GM10248 (cell line): ENCODE measurements at places on chromosomes 16 and 17.

DNA sequence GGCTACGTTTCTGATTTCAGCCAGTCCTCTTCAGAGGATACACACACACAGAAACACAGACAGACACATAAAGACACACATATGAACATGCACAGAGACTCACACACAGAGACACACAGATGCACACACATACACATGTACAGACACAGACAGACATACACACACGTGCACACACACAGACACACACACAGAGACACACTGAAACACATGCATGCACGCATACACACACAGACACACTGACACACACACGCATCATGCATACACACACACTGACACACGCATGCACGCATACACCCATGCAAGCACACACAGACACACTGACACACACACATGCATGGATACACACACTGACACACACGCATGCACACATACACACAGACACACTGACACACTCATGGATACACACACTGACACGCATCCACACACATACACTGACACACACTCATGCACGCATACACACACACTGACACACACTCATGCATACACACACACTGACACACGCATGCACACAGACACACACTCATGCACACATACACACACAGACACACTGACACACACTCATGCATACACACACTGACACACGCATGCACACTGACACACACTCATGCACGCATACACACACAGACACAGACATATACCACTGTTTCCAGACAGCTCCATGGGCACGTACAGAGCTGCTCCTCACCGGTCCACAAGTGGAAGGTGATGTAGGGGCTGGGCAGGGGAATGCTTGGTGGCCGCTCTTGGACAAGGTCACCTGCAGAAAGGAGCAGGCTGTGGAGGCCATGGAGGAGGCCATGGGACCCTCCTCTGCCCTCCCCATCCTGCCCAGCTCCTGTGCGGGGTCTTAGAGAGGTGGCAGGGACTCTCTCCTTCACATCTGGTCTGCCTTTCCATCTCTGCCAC, 30.1 kb upstream of the MFSD6L start:
- no peak for DNase-seq

- no peak for DNase-seq
Observed at GRCh38 chr17:48589060-48589830, 796 bp downstream of the HOXB3 start.

DNA sequence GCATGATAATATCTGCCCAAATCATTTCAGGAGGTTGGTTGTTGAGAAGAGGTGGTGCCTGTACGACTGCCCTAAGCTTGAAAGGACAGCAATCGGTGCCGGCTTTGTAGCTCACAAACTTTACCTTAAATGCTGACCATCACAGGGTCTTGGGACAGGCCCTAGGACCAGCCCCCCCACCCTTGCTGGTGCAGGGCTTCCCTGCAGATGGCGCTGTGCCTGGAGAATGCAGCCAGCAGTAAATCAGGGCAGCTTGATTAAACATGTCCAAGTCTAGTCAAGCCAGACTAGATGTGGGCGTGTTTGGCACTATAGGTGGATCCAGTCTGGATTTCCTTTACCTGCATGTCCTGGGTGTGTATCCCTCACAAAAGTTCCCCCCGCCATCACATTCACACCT, 135.5 kb upstream of the CRHR1 start:
- no peak for DNase-seq

GRCh38 chr17:73941919-73942530, 261.5 kb upstream of the RPL38 start:
- DNase-seq: no peak

DNA sequence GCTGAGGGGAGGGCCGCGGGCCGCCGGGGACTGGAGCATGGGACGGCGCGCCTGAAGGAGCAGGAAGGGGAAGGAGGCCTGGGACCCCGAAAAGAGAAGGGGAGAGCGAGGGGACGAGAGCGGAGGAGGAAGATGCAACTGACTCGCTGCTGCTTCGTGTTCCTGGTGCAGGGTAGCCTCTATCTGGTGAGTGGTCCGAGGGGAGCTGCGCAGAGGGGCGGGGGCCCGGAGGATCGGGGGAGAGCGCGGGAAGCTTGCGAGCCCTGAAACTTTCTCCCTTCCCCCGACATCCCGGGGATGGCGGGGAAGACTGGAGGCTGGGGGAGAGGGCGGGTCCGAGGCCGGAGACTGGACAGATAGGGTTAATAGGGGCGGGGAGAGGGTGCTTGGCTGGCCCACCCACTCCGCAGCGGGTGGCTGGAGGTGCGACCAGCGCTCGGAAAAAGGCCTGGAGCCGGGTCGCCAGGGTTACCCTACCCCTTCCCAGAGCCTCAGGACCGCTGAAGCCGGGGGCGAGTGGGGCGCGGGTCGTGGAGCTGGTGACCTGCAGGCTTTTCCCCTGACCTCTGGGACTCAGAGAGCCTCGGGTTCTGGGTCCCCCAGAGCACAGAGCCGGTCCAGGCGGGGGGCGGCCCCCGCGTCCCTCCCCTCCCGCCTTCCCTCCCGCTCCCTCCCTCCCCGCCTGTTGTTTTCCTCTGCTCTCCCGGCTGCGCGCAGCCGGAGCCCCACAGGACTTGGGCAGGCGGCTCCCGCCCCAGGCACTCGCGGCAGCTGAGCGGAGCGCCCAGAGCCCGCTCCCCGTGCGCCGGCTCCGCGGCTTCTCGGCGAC, 631 bp downstream of the NXPH3 start:
- no peak for DNase-seq

GRCh38 chr16:57432505-57432904, 14.7 kb downstream of the CIAPIN1 start:
- DNase-seq: no peak

- no peak for DNase-seq
Observed at GRCh38 chr17:57913575-57914272, 41.5 kb downstream of the CUEDC1 start.

DNA sequence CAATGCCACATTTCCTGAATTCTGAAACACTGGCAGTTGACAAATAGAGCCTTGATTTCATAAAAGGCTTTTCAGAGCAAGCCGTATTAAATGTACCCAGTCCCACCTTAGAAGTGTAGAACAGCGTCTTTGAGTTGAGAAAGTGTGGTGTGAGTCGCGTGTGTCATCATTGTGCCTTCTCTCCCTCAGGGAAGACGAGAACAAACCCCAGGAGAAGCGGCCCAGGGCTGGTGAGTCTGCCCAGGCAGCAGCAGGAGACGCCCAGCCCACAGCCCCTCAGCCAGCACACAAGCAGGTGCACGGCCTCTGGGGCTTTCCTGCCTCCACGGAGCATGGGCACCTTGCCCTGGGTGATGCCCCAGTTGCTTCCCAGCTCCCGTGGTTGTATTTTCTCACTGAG, 34.0 kb downstream of the CIBAR2 start:
- no peak for DNase-seq

GRCh38 chr16:64627288-64627687, 494.6 kb downstream of the CDH11 start:
- DNase-seq: no peak

- peak; percentile 60 for DNase-seq
Observed at GRCh38 chr16:81817789-81818567, 38.9 kb downstream of the PLCG2 start.

DNA sequence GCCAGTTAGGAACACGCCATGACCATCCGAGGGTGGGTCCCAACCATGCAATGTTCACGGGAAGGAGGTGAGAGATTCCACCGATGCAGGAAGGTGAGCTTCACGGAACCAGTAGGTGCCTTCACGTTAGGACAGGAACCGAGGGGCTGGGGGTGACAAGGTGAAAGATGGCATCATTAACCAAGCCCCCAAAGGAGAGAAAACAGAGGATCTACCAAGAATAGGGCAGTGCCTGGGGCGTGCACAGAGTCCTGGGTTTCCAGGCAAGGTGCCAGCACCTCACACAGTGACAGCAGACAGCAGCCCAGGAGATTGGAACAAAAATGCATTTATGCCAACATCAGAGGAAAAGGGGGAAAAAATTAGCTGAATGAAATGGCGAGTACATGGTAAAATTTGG, 137.9 kb downstream of the GSG1L start:
- no peak for DNase-seq

- DNase-seq: no peak
Observed at GRCh38 chr16:27792486-27793248, 242.7 kb downstream of the KATNIP start.

GRCh38 chr17:10058921-10059683, 139.3 kb downstream of the GAS7 start:
- DNase-seq: peak; percentile 52

GRCh38 chr17:10420811-10421210, 939 bp downstream of the MYH8 start:
- DNase-seq: no peak

DNA sequence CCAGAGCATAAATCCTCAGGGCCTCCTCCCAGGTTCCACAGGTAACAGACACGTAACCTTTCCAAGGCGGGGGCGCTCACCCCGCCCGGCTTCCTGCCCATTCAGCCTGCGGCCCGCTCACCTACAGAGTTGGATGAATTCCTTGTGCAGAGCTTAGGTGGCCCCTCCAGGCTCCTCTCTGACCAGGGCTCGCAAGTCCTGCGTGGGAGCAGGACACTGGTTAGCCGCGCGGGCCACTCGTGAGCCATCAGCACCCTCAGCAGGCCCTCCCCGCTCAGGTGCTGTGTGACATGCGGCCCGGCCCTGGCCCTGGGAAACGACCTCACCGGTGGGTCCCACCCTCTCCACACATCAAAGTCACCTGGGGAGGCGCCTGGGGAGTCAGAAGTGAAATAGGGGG, 528 bp downstream of the TERB1 start:
- no peak for DNase-seq

GRCh38 chr16:15032547-15033308, 23.1 kb downstream of the NTAN1 start:
- DNase-seq: no peak

- no peak for DNase-seq
Observed at GRCh38 chr17:57869617-57870282, 19.9 kb upstream of the MRPS23 start.

DNA sequence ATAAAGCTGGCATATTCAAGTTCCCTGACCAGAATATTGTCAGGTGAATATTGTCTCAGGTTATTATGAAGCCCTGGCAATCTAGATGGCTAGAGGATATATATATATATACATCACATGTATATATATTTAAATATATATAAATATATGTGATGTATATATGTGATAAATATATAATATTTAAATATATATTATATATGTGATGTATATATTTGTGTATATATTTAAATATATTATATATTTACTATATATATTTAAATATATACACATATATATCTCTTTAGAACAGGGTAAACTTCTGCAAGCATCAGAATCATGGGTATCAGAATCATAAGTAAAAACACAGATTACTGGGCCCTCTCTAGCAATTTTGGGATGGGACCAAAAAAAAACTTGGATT, 112.6 kb downstream of the CDH8 start:
- DNase-seq: no peak

GRCh38 chr17:2292100-2292499, 11.5 kb downstream of the SMG6 start:
- DNase-seq: no peak

GRCh38 chr16:78633551-78633950, 534.1 kb downstream of the WWOX start:
- no peak for DNase-seq

- DNase-seq: no peak
Observed at GRCh38 chr17:56292010-56292409, 138.7 kb downstream of the ANKFN1 start.

- DNase-seq: peak; percentile 44
Observed at GRCh38 chr17:65055708-65056638, 567 bp downstream of the GNA13 start.

DNA sequence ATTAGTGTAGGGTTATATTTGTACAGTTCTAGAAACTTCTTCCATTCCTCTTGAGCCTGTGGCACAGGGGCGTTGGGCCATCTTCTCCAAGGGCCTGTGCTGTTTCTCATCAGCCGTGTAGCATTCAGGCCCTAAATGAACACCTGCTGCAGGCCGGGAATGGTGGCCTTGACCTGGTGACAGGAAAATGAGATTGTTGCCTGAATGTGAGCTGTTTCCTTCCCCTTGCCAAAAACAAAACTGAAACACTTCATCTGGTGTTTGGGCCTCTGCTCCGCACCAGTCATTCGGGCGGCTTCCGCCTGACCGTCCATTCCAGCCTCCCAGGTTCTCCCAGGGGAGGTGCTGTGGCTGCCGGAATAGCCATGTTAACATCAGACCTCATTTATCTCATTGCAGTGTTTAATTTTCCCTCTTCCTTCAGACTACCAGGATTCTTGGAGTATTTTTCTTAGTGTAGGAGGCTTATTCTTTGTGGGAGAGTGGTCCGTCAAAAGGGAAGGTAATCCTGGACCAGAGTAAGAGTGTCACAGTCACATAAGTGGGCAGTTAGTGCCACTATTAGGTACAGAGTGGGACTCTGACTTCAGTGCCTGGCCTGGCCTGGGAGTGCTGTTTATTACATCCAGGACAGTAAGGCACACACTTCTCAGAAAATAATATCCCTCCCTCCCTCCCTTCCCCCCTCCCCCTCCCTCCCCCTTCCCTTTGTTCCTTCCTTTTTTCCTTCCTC, 61.9 kb downstream of the WWP2 start:
- peak; percentile 81 for DNase-seq

DNA sequence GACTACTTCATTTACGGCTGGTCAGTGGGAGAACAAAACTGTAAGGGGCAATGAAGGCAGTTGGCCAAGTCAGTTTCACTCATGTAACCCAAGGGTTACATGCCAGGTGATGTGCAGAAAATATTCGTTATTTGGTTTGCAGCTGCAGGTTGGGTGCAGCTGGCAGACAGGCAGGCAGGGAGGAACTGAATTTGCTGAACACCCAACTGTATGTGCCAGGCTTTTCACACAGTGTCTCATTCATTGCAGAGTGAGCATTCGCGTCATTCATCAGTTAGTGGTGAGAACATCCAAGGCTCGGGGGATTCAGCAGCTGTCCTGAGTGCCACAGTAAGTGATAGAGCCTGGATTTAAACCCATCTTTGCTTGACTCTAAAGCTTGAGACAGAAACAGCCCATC, 59.7 kb downstream of the ABCC6 start:
- DNase-seq: no peak

DNA sequence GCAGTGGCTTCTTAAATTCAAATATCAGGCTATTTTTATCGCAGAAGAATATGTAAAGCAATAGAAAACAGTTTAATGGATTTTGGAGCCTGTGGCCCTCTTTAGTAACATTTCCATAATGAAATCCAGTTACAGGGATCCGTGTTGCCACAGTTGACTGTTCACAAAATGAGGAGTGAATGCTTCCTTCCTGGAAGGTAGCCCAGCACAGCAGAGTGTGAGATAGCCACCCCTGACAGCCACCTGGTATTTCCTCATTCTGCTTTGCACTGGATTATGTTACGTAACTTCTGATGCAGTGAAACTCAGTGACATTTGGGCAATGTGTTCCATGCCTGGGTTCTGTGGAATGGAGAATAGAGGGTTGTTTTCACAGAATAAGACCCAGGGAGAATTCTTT, 517.2 kb downstream of the RBFOX1 start:
- DNase-seq: no peak

DNA sequence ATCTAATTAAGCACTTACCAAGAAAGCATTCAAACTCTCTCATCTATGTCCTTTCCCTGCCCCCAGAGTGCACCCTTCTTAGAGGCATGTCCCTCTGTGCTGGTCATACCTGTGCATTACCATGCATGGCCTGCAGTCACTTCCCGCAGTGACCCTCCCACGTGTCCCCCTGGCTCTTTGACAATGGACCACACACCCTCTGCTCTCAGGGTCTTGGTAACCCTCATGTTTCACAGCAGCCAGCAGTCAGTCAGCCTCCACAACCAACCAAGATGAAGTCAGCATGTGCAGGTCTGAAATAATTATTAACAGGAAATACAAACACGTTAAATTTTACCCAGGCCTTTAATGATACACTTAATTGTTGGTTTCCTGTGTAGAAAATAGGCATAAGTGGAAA, 10.1 kb downstream of the KRT33A start:
- DNase-seq: no peak

- no peak for DNase-seq
Observed at GRCh38 chr16:81519301-81520150, 74.9 kb downstream of the CMIP start.
